GM23338 (cell line): ENCODE measurements at places on chromosomes 12 and 14.

GRCh38 chr12:52585946-52586345 is 12.3 kb upstream of the KRT74 start:
- no peak overlapping the region for H3K27ac ChIP-seq
- no peaks in the 10 kb centered on the region for H3K27me3 ChIP-seq
- no peaks in the 10 kb centered on the region for H3K4me1 ChIP-seq
- H3K36me3 ChIP-seq = no peaks in the 10 kb centered on the region
- DNase-seq = peak; percentile 11
- H3K4me3 ChIP-seq = no peak overlapping the region

- DNase-seq = peak; percentile 46
- H3K27me3 ChIP-seq = no peaks in the 10 kb centered on the region
- peak overlapping the region; percentile 91 for H3K27ac ChIP-seq
- peaks cover 18% of the 10 kb centered on the region for H3K4me1 ChIP-seq
- H3K36me3 ChIP-seq = no peaks in the 10 kb centered on the region
- H3K4me3 ChIP-seq = peak overlapping the region; percentile 78
These were observed 1.2 kb downstream of the CDK2AP1 start for GRCh38 chr12:123270214-123271000.

DNA sequence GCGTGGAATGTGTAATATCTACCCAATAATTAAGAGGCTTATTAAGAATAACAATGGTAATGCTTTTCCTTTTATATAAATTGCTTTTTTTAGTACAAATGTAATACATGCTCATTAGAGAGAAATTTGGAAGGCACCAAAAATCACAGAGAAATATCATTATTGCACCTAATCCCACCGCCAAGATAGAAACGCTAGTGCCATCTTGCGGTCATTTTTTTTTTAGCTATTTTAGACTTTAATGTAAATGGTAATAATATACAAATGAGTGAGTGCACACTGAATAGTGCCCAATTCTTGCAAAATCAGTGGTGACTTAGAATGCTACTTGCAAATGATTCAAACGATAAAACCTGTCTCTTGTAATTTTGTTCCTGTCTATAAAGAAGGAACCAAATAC is 576.8 kb upstream of the TMEM132C start:
- H3K27ac ChIP-seq = no peak overlapping the region
- H3K4me3 ChIP-seq = no peak overlapping the region
- no peaks in the 10 kb centered on the region for H3K36me3 ChIP-seq
- no peaks in the 10 kb centered on the region for H3K27me3 ChIP-seq
- peak; percentile 3 for DNase-seq
- H3K4me1 ChIP-seq = peaks cover 17% of the 10 kb centered on the region; the same call in 1 of the 2 replicates

- DNase-seq = peak; percentile 97
- no peaks in the 10 kb centered on the region for H3K36me3 ChIP-seq
- peaks cover 84% of the 10 kb centered on the region for H3K4me1 ChIP-seq
- H3K27ac ChIP-seq = no peak within 1 kb of the TSS
- H3K27me3 ChIP-seq = peaks cover 100% of the 10 kb centered on the region
- peak within 1 kb of the TSS; percentile 64 for H3K4me3 ChIP-seq
These were observed at the start of gene SIX1 for GRCh38 chr14:60648934-60649874. Gene SIX1 (minus strand): TSS chr14:60649477. CDS start chr14:60649189, 288 bp downstream.

DNA sequence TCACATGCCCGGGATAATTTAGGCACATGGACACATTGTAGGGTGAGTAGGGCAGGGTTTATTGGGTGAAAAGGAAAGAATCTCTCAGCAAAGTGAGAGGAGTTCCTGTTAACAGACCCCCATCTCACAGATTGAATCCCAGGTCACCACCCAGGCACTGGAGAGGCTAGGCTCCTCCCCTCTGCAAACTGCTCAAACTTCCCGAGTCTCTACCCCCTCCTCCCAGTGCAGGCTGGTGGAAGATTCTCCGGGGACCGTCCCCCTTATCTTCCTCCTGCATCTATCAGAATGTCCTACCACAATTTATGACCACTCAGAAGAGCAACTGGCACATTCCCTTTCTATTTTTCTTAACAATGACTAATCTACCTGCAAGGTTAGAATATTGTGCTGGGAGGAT is 126.0 kb downstream of the NTF3 start:
- H3K4me3 ChIP-seq = no peak overlapping the region
- peak; percentile 38 for DNase-seq
- H3K27me3 ChIP-seq = no peaks in the 10 kb centered on the region
- no peak overlapping the region for H3K27ac ChIP-seq
- H3K4me1 ChIP-seq = peaks cover 9% of the 10 kb centered on the region

GRCh38 chr14:91890291-91890749 is 23.0 kb upstream of the TC2N start:
- H3K36me3 ChIP-seq = no peaks in the 10 kb centered on the region
- no peak overlapping the region for H3K27ac ChIP-seq
- no peaks in the 10 kb centered on the region for H3K27me3 ChIP-seq
- DNase-seq = no peak

DNA sequence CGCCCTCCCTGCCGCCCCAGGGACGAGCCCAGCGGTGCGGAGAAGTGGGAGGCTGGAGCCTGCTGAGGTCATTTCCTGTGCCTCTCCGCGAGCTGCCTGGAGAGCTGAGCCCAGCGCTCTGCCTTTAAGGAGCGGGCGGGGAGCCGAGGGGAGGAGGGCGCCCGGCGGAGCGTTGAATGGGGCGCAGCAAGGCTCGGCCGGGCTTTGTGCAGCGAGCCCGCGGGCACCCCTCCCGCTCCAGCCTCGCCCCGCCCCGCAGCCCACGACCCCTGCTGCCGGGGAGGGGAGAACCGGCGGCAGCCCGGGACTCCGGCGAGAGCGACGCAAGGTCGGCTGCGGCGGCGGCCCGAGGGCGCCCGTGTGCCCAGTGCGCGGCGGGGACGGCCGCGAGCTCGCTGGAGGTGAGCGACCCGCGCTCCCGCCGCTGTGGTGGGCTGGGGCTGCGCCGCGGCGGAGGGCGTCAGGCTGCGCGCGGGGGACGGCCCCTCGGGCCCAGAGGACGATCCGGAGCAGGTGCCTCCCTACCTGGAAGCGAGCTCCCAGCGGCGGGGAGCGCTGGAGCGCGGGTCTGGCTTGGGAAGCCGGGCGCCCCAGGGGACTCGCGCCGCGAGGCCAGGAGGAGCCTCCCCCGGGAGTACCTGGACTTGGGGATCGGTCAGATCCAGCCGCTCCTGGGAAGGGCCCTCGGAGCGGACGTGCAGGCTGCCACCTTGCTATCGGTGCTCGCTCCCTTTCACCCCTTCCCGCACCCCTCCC is at the start of gene PLEKHH1:
TSS of gene PLEKHH1 (plus strand) at position 293 of the 756 bp plus-strand sequence. CDS start 8,578 bp downstream, outside the sequence.
- peak within 1 kb of the TSS; percentile 87 for H3K4me3 ChIP-seq
- peak; percentile 92 for DNase-seq
- peaks cover 22% of the 10 kb centered on the region for H3K4me1 ChIP-seq
